ENCODE measurements at places on chromosomes 1 and 21.

GRCh38 chr1:119279456-119280381 is 88.9 kb upstream of the HAO2 start:
- peak; percentile 90 for DNase-seq

- DNase-seq = no peak
These were observed 2.8 kb upstream of the BACE2 start for GRCh38 chr21:41164981-41165655.

DNA sequence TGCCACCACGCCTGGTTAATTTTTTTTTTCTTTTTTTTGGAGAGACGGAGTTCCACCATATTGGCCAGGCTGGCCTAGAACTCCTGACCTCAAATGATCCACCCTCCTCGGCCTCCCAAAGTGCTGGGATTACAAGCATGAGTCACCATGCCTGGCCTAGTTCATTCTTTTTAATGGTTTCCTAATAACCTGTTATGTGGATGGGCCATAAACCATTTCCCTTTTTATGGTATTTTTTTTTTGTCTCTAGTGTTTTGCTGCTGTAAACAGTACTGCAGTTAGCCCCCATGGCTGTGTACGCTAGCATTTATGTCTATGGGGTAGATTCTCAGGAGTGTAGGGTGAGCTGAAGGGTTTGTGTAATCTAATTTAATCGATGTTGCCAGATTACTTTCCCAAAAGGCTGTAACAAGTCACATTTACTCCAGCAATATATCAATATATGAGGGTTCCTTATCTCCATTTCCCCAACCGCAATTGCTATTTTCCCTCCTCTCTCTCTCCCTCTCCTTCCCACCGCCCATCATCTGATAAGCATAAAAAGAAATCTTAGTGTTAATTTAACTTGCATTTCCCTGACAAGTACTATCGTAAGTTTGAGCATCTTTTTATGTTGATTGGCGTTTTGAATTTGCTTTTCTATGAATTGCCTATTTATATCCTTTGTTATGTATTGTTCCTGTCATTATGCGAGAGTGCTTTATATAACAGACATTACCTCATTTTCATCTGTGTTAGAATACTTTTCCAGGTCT is 28.7 kb downstream of the RCSD1 start:
- no peak for DNase-seq

DNA sequence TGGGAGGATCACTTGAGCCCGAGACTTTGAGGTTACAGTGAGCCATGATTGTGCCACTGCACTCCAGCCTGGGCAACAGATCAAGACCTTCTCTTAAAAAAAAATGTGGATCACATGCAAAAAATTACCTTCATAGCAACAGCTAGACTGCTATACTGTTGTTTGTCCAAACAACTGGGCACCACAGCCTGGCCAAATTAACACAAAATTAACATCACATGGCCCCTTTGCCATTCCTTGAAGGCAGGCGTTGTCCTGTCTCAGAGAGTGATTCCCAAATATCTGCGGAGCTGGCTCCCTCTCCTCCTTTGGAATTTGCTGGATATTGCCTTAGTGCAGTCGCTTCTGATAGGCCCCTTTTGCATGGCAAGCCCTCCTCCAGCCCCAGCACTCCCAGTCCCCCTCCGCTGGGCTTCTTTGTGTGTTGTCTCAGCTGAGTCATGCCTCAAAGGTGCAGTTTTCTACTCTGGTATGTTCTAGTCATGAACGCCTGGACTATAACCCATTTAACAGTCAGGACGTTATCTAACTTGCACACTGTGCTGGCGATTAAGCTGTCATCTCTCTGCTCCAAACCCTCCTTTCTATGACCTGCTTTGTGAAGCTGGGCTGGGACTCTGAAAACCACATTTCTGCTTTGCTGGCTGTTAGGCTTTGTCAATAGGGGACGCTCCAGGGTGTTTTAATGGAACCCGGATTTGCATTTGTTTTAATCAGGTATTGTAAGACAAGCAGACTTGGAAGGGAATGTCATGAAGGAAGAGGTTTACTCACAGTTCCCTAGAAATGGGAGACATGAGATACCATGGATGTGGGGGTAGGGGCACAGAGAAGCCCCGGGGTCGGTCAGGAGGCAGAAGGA is 20.1 kb upstream of the HPCAL4 start:
- no peak for DNase-seq

Data from HS-5 (cell line).